ENCODE measurements at places on chromosomes 12 and 14.

DNA sequence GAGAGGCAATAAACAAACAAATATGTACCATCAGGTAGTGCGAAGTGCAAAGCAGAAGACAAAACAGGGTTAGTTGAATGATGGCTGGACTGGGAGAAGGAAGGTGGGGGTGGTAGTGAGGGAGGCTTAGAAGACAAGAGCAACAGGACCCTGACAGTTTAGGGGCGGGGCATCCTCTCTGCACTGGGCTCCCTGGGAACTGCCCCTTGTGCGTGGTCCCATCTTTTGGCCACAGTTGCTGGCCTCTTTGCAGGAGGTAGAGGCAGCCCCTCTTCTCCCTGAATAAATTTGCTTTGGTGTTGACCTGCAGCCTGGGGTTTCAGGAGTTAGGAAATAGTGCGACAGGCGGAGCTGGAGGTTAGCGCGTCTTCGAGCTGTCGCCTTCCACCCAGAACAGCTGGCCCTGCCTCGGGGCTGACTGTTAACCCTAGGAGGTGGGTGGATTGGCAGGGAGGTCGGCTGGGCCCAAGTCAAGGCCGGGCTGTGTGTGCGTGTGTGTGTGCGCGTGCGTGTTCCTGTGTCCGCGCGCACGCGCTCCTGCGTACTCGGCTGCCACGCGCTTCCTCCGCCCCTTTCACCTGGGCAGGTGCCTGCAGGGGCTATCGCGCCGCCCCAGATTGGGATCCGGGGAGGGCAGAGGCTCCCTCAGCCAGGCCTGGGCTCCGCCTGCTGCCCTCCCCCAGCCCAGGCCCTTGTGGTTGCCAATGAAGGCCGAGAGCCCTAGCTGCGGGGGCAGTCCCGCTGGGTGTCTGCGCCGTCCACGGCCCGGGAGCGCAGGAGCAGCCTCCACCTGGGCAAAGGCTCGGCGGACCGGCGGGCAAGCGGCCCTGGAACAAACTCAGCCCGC lies 180.8 kb downstream of the ADCK1 start:
- DNase-seq = no peak

DNA sequence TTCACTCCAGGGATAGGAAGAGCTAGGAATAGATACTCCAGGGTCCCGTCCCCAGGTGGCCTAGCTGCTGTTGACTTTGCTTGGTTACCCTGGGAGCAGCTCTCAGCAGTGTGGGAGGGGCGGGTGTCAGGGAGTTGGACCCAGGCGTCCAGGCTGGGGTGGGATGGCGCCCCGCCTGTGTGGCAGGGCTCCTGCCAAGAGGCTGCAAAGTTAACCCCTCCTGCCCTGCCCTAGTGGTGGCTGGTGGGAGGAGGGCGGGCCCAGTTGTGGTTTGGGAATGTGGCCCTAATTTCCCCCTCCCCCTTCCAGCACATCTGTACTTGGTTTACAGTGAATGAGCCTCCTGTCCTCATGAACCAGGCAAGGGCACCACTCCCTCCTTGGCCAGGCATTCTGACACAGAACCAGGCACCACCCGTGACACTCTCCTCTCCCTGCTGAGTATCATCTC lies 1.7 kb upstream of the RARG start:
- DNase-seq = no peak

DNA sequence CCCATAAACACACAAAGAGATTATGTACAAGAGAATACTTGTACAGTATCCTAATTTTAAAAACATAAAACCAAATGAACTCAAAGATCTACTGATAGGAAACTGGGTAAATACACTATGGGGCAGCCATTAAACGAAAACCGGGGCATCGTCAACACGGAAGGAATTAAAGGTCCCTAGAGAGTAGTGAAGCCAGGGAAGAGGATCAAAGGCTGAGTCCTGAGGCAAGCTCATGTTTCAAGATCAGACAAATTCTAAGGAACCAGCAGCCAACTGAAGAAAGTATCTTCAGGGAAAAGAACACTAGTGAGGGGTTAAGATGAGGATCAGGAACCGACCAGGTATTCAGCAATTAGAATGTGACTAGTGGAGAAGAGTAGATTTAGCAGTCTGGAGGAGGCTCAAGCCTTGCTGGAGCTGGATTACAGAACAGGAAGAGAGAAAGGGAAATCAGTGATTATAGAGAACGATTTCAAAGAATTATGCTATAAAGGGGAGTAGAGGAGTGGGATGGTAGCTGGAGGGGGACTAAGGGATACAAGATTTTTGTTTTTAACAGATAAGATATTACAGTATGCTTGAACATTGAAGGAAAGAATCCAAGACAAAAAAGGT lies 23.7 kb downstream of the SEL1L start:
- peak; percentile 23 for DNase-seq

DNA sequence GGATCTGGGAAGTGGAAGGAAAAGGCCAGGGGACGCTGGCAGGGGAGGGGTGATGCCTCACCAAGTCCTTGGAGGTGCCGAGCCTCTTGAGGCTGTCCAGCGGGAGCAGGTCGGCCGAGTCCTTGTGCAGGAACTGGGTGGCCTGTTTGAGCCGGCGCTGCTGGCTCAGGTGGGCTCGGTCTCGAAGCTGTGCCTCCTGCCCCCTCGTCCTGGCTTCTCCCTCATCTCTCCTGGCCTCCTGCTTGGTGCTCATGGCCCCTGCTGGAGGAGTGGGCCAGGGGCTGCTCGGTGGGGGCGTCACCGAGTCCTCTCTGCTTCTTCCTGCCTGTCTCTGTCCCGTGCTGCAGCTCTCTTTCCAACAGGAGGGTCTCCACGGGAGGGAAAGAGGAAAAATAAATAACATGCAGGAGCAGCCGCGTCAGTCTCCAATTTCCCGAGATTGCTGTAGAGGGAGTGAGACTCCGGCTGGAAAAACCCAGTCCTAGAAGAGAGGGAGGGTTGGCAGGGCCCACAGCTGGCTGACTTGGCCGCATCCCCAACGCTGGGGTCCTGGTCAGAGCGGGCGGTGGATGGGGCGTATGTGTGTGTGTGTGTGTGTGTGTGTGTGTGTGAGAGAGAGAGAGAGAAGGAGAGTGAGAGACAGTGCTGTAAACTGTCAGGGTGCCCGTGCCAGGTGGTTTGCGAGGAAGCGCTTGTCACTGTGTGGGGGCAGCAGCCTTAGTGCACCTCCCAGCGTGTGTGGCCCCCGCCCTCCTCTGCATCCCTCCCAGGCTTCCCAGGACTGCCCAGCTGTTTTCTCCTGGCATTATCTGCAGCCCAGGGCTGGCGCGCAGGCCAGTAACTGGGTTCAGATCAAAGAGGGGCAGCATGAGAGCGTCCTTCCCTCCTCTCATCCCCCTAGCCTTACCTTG lies at the start of gene NRIP2:
TSS of gene NRIP2 (minus strand) at position 455 of the 911 bp plus-strand sequence. CDS start at position 403, 52 bp downstream.
- no peak for DNase-seq

DNA sequence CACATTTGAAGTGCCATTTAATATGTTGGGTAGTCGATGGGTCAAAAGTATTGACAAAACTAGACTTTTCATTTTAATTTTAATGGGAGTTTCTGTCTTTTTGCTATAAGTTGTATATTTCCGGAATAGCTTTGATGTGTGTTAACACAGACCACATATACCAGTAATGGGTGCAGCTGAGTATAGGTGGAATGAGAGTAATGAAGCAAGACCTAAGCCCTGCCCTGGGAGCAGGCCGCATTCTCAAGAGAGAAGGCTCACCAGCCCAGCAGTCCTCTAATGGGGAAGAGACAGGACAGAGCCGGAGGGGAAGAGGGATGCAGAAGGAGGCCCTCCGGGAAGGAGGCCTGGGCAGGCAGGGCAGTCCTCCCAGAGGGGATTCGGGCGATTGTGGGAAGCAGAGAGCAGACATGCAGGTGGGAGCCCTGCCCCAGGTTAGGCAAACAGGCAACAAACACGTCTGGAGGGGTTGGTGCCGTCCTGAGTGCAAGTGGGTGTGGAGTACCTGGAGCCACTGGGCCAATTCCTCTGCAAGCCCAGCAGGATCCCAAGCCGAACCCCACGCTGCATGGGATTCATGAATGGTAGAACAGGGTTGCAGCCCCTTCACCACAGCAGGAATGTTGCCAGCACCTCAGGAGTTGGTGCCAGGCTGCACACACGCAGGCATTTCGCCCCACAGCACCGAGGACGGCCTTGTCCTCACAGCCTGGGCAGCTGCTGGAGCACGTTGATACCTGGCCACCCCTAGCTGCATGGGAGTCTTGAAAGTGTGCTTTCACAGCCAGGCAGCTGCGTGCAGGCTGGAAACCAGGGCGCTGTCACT lies 7.8 kb downstream of the CKB start:
- DNase-seq = no peak

DNA sequence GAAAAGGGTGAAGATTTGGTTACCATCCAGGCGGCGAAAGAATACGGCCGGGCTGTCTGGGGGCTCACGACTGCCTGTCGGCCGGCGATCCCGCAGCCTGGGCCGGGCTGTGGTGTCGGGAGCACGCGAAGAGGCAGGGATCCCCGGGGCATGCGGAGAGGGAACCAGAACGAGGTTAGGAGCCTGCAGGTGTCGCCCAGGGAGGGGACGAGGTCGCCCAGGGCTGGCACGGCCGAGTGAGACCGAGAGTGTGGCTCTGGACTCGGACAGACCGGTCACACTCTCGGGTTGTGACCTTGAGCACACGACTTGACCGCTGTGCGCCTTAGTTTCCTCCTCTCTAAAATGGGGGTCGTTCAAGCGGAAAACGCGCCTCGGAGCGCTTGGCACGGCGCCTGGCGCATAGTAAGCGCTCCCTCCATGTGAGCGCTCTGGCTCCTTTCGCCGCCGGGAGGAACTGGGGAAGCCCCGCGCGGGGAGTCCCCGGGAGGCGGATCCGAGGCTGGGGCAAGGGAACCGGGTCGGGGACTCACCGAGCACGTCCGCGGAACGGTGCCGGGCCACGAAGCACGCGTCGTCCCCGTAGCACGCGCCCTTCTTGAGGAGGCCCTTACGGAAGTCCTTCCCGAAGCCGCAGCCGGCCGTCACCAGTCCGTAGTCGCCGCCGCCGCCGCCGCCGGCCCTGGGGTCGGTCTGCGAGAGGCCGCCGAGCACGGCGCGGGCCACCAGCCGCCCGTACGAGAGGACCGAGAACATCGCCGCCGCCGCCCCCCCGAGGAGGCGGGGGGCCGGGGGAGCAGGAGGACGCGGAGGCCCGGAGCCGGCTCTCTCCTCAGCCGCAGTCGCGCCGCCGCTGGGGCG lies 612 bp downstream of the PPTC7 start:
- peak; percentile 73 for DNase-seq

DNA sequence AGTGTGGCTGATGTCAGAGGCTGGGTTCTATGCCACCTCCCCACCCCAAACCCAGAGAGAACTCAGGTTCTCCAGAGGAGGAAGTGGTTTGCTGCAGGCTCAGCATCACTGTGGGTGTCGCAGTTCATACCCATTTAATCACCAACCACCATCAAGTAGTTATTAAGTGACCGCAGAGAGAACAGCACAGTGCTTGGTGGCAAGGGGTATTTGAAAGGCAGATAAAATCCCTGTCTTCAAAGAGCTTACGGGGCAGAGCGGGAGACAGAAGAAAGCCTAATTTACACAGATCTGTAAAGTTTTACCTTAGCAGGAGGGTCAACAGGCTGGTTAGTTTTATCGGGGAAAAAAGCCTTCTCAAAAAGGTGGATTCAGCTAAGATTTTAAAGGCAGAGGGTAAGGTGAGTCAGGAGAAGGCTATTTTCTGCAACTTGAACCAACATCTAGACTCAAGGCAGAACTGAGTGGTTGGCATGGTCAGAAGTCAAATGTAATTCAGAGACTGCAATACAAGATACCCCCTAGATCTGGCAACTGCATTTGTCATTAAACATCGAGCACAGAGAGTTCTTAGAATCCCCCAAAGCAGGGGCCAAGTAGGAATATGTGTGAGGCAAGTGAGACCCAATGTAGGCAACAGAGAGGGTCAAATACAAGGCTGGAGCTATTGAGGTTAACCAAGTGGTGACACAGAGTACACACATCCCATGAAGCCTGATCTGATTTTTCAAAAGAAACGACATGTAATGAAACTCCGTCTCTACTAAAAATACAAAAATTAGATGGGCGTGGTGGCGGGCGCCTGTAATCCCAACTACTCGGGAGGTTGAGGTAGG lies 13.2 kb downstream of the PXN start:
- peak; percentile 83 for DNase-seq

Measured in inflammatory macrophage (primary cell).